NCI-H526 (cell line): ENCODE measurements at places on chromosomes 5 and 9.

- no peak for DNase-seq
Measured at GRCh38 chr9:120403543-120403856, 176.5 kb downstream of the CDK5RAP2 start.

GRCh38 chr9:37198039-37198729 lies 77.8 kb downstream of the ZCCHC7 start:
- no peak for DNase-seq

DNA sequence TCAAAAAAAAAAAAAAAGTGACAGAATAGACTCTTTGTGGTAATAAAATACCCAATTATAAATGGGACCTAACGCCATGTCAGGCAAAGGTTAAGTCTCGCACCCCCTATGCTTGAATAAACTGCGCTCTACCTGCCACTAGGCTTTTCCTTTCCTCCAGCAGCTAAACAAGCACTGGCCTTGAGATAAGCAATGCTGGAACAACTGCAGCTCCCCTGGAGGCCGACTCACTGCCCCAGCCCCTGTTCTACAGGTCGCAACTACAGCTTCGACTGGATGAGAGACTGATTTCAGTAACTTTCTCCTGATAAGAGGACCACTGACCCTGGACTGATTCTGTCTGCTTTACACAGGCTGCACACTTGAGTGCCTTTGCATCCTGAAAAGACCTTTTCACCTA lies 210.2 kb downstream of the HSPA4 start:
- no peak for DNase-seq

DNA sequence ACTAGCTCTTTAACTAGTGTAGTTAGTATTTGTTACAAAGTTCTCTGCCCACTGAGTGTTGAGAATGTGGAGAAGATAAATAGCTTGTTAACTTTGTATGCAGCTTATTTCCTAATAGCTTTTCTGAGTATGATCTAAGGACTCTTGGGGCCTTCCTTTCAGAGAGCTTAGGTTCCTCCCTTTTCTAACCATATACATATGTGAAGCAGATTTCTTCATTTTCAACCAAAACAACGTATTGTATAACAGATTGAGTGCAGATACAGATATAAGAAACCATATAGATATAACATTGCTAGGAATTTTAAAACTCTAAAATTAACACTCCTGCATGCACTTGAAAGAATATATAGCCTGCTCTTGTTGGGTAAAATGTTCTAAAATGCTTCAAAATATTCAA lies 70.4 kb downstream of the SCAMP1 start:
- no peak for DNase-seq

- DNase-seq = no peak
Measured at GRCh38 chr9:1296331-1296730, 246.2 kb downstream of the DMRT2 start.

DNA sequence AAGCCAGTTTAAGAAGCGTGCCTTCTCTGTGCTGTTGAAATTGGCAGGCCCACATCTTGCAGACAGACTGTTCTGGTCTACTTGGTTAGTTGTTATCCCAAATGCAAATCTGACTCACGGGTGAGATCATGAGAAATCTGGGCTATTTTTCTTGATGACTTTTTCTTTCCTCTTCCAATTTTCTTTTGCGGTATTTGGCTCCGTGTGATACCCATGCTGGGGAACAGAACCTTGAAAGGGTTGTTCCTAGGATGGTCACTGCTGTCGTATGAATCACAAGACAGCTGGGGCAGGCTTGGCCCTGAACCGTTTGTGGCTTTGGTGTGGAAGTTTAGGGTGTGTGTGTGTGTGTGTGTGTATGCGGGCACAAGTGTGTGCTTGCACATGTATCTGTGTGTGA lies 24.6 kb downstream of the PDZD2 start:
- no peak for DNase-seq

DNA sequence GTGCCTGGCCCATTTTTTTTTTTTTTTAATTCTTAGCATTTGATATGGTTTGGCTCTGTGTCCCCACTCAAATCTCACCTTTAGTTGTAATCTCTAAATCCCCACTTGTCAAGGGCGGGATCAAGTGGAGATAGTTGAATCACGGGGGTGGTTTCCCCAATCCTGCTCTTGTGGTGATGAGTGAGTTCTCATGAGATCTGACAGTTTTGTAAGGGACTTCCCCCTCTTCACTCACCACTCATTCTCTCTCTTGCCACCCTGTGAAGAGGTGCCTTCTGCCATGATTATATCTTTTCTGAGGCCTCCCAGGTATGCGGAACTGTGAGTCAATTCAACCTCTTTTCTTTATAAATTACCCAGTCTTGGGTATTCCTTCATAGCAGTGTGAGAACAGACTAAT lies 27.2 kb downstream of the NDUFAF2 start:
- DNase-seq = no peak

DNA sequence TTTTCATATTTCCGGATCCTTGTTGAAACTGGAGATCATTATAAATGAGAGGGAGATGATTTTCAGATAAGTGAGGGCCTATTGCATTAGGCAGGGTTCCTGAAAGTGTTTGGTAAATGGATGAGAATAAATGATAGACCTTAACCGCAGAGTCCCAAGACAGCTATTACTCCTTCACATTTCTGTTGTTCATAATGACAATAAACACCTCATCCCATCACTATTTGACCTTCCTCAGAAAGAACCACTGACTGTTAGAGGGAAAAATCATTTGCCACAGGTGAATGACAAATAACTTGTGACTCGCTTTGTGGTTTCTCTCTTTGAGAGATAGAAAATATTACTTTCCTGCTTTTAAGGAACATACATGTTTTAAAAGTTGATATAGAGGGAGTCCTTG lies 47.3 kb upstream of the TRMT10B start:
- DNase-seq = no peak

DNA sequence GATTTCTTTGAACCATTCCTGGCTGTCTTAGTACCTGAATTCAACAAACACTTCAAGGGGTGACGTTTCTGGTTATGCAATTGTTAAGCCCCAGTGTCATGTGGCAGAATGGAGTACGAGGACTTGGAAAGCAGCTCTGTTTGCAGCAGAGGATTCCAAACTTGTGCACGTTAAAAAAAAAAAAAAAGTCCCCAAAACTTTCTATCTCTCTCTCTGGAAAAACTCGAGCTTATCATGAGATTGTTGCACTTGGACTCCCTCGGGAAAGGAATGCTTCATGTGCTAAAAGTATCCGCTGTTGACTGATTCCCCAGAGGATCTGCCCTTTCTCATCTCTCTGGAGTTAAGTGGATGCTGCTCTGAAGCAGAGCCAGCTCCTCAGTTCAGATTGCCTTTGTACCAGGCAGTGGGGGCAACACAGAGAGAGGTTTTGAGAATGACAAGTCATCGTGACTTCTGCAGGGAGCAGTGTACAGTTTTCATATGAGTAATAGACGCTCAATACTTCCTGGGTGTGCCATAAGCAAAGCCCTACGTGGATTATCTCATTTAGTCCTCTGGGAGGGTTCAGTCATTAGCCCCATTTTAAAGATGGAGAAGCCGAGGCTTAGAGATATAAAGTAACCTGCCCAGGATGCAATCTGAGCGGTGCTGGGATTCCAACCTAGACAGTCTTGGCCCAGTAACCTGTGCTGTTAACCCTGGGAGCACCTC lies 28.1 kb downstream of the TMOD1 start:
- DNase-seq = no peak

- no peak for DNase-seq
Measured at GRCh38 chr9:6785682-6786081, 27.9 kb downstream of the KDM4C start.

GRCh38 chr9:95100071-95100627 lies 217.4 kb downstream of the FANCC start:
- DNase-seq = no peak
